ENCODE measurements at places on chromosomes 1 and 21.

DNA sequence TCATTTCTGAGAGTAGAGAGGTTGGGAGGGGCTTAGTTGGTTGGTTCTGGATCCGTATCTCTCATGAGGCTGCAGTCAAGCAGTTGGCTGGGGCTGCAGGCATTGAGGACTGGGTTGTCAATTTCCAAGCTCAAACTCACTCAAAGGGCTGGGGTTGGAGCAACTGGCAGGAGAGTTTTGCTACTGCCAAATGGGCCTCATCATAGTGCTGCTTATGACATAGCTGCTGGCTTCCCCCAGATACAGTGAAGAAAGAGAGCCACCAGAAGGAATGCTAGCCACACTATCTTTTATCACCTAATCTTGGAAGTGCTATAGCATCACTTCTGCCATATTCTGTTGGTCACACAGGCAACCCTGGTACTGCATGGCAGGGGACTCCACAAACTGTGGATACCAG, 363.5 kb upstream of the USP24 start:
- no peak for DNase-seq

DNA sequence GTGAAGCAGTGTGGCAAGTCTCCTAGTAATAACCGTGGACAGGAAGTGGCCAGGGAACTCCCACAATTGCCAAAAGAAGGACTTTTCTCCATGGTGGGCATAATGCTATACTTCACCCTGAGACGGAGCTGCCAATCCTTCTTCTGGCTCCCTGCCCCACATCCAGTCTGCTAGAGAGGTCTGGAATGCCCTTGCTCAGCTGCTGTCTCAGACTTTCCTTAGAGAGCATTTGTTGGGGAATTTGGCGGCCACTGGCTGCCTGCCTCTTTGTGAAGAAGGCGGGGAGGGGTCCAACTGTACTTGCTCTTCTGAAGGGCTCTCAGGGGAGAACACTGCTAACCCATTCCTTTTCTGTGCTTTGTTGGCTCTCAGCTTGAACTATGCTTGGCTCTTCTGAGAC, 123.7 kb upstream of the EDN2 start:
- DNase-seq, result no peak

GRCh38 chr1:167517535-167518330, 596 bp downstream of the CD247 start:
- DNase-seq, result no peak

- DNase-seq, result no peak
Observed at GRCh38 chr21:17729455-17729854, 89.7 kb downstream of the C21orf91 start.
